HTR-8/SVneo (cell line): ENCODE measurements at places on chromosomes 3 and 15.

DNA sequence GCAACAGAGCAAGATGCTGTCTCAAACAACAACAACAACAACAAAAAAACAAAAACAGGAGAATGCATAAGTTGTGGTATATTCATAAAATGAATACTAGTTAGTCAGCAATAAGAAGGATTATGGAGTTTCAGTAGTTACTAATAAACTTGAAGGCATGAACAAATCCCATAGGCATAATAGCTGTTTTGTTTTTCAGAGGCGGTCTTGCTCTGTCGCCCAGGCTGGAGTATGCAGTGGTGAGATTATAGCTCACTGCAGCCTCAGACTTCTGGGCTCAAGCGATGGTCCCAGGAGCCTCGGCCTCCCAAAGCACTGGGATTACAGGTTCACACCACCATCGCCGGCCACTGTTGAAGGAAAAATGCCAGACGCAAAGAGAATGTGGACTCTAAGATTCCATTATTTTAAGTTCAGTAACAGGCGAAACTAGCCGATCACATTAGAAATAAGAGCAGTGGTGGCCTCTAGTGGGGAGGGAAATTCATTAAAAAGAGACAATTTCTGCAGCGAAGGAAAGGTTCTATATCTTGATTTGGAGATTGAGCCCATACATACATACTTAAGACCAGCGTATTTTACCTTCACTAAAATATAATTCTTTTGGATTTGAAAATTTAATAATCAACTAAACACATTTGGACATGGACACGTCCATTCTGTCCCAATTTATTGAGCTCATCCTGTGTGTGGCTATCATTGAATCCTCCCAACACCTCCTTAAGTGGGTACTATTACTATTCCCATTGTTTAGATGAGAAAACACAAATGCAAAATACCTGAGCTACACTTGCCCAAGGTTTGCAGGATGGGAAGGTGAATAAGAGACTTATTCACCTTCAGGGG lies 27.4 kb upstream of the HDAC11 start:
- DNase-seq, result peak; percentile 52

GRCh38 chr15:50828610-50829206 lies 63.2 kb upstream of the SPPL2A start:
- peak; percentile 85 for DNase-seq

DNA sequence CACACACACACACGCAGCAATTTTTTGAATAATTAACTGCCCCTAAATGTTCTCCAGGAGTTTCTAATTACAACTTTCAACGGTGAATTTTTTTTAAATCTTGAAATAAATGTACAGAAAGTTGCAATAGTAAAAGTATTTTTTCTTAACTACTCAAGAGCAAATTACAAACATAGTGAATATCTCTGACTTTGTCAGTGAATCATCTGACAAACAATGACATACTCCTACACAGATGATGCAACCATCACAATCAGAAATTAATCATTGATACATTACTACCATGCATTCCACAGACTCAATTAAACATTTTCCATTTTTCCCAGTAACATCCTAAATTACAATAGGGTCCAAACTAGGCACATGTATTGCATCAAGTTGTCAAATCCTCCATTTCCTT lies 597.3 kb downstream of the NAALADL2 start:
- DNase-seq, result no peak

- no peak for DNase-seq
Measured at GRCh38 chr3:43587303-43587702, 34.5 kb downstream of the ANO10 start.

DNA sequence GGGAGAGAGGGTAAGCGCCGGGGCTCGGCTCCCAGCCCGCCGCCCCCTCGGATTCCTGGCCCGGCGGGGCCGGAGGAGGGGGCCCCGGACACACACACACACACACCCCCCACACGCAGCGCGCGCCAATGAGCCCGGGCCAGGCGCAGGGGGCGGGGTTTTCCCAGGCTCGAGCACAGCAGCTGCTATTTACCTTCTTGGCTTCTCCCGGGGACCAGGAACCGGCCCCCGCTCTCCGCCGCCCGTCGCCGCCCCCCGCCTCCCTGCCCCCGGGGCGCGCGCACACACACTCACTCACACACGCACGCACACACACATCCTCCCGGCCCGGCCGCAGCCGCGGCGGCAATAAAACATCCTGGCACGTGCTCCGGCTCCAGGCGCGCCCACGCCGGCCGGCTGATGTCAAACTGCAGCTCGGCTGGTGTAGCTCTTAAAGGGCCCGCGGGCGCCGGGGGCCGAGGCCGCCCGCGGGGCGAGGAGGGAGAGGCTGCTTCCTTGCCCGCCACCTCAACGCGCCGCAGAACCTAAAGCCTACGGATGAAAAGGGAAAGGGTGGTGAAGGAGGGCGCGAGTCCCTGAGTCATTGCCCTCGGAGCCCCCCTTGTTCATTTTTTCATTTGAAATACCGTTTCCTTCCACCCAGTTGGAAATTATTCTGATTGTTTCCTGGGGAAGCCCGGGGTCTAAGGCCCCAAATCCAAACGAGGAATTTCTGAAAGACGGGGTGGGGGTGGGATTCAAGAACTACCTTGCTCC lies 1.0 kb upstream of the HES1 start:
- DNase-seq, result peak; percentile 87

GRCh38 chr3:10108091-10108490 lies at the start of gene FANCD2OS:
TSS of gene FANCD2OS (minus strand) at chr3:10108255. CDS start at chr3:10104774, 3,481 bp downstream.
- no peak for DNase-seq

GRCh38 chr3:23809294-23809693 lies 3.5 kb downstream of the UBE2E1 start:
- DNase-seq, result no peak

- DNase-seq, result no peak
Measured at GRCh38 chr15:90869140-90869541, 753 bp downstream of the FURIN start.

GRCh38 chr3:127172781-127173515 lies 20.0 kb upstream of the PRR23E start:
- peak; percentile 79 for DNase-seq

DNA sequence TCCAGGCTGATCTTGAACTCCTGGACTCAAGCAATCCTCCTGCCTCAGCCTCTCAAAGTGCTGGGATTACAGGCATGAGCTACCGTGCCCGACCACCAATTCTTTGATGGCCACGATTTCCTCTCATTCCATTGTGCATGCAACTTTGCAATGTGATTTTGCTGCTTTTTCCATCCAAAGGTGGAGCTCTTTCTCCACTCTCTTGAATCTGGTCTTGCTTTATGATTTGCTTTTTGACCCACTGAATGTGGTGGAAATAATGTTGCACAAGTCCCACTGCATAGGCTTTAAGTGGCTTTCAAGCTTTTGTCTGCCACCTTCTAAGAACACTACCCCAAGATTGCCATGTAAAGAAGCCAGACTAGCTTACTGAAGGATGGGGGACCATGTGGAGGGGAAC lies 10.6 kb downstream of the RPS27L start:
- no peak for DNase-seq

DNA sequence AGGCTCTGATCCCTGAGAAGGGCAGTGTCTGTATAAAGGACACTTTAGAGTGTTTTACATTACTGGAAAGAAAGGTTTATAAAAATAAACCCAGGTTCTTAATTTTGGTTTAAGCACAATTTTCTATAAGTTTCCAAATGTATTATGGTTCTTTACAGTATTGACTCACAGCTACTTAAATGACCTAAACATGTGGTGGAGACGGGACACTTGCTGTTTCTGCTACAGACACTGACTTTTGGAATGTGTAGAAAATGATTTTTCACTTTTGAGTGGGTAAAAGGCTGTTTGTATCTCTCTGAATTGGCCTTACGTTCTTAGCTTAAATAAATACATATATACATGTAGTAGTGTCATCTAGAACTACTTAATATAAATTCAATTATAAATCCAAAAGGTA lies 55.4 kb downstream of the SNRK start:
- no peak for DNase-seq

GRCh38 chr15:25741256-25741580 lies 121.9 kb downstream of the ATP10A start:
- DNase-seq, result no peak

GRCh38 chr3:95172164-95172943 lies 1109.5 kb downstream of the NSUN3 start:
- no peak for DNase-seq

GRCh38 chr3:16936233-16936632 lies 51.5 kb downstream of the PLCL2 start:
- no peak for DNase-seq

- no peak for DNase-seq
Measured at GRCh38 chr15:64315216-64315615, 40.8 kb downstream of the CSNK1G1 start.

DNA sequence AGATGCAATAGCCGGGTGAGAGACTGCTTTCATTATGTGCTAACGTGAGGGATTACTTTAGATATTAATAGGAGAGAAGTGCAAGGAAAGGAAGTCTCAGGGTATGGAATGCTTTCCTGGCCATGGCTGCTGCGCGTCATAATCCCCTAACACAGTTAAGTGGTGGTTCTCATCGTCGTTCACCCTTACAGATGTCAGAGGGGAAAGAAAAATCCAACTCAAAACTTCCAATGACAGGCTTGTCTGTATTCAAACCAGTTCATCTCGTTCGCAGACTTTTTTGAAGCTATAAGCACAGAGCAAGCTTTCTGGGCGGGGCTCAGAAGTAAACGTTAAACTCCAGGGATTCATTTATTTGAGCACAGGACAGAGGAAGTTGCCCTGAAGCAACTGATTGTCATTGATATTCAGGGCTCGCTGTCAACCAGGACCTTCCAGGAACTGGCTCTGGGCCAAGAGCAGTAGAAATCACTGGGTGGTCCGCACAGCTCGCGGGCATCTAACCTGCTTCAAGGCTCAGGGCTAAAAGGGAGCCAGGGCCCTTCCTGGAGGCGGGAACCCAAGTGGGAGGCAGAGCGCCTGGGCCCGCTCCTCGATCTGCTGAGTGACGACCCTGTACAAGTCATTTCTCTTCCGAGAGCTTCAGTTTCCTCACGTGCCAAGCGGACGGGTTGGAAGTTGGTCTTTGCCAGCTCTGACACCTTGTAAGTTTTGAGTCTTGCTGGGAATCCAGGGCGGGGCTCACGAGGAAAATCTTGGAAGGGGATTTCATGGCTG lies 1.1 kb upstream of the LPP start:
- peak; percentile 20 for DNase-seq

DNA sequence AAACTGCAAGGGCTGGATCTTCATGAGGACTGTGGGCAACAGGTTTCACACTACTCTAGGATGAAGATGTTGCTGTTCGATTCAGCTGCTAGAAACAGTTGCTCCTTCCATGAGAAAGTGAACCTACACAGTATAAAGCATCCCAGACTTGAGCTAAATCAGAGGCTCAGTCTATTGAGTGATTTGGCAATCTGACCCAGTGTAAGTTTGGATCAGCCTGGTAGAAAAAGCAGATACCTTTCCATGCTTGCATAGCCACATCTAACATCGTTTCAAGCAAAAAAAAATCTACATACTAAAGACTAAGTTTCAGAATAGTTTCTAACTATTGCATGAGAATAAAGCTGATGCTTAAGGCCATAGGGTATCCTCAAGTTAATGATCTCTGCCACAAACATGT lies 4.6 kb downstream of the UQCC5 start:
- no peak for DNase-seq

GRCh38 chr3:147872568-147872967 lies 463.4 kb downstream of the ZIC1 start:
- no peak for DNase-seq
